Breast epithelium (tissue), 4 donors: ENCODE measurements at places on chromosomes 1 and 21. TPM values are rescaled to one million over a fixed set of nuclear protein-coding genes. Genes with fewer than 3 reads are reported as not detected.

DNA sequence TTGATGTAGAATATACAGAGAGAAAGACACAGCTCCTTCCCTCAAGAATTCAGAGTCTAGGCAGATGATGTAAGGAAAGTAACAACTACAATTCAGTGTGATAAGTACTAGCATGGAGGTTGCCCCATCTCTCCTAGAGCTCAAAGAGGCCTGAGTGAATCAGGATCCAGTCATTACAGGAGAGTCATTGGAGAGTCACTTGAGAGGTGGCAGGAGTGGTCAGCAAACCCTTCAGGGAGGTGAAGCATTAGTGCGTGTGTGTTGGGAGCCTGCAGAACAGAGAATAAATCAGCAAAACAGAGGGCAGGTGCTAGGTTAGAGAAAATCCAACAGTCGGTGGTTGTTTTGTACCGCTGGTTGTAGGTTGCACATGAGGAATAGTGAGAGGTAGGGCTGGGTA, 46.1 kb downstream of the GRIK1 start:
- no peak overlapping the region for H3K4me3 ChIP-seq
- no peak for DNase-seq
- no peaks in the 10 kb centered on the region for H3K36me3 ChIP-seq
- H3K4me1 ChIP-seq, result no peaks in the 10 kb centered on the region
- H3K27ac ChIP-seq, result no peak overlapping the region
- H3K27me3 ChIP-seq, result no peaks in the 10 kb centered on the region

GRCh38 chr1:76494807-76495206, 372.5 kb upstream of the ST6GALNAC5 start:
- H3K36me3 ChIP-seq, result no peaks in the 10 kb centered on the region
- H3K4me3 ChIP-seq, result no peak overlapping the region
- no peaks in the 10 kb centered on the region for H3K27me3 ChIP-seq

DNA sequence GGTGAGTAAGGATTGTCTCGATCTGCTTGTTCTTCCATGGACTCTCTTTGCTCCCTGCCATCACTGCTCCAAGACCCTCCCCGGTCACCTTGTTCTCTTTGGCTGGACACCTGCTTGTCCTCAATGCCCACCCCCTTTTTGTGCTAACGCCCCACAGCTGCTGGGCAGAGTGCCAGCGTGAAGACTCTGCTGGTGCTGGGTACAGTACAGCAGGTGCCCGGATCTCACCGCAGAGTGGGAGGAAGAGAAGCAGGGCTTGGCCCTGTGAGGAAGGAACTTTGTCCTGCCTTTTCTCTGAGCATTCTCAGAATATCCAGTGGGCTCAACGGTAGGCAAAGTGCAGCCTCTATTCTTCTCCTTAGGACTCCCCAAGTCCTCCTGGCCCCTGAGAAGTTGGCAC, 90.1 kb downstream of the PLXNA2 start:
- no peak overlapping the region for H3K27ac ChIP-seq
- no peak overlapping the region for H3K4me3 ChIP-seq
- no peaks in the 10 kb centered on the region for H3K27me3 ChIP-seq
- H3K4me1 ChIP-seq, result no peaks in the 10 kb centered on the region
- no peak for DNase-seq

The ATP5IF1 gene
- 147 TPM for total RNA-seq

The LYST gene
- 63.3 TPM for total RNA-seq

- H3K4me3 ChIP-seq, result no peak overlapping the region
- no peaks in the 10 kb centered on the region for H3K36me3 ChIP-seq
- H3K4me1 ChIP-seq, result no peaks in the 10 kb centered on the region
- DNase-seq, result no peak
- H3K27ac ChIP-seq, result no peak overlapping the region
- no peaks in the 10 kb centered on the region for H3K27me3 ChIP-seq
Observed at GRCh38 chr1:219988387-219988786, 57.9 kb downstream of the EPRS1 start.

The TTC13 gene
- total RNA-seq, result 20.5 TPM

The DISP1 gene
- total RNA-seq, result 17.1 TPM

- H3K27me3 ChIP-seq, result no peaks in the 10 kb centered on the region
- no peaks in the 10 kb centered on the region for H3K36me3 ChIP-seq
- H3K27ac ChIP-seq, result no peak overlapping the region
- no peak for DNase-seq
Observed at GRCh38 chr1:175822580-175822979, 79.2 kb upstream of the TNR start.

- H3K27ac ChIP-seq, result peak overlapping the region; percentile 90
- no peaks in the 10 kb centered on the region for H3K27me3 ChIP-seq
- H3K4me3 ChIP-seq, result peak overlapping the region; percentile 20
- no peaks in the 10 kb centered on the region for H3K4me1 ChIP-seq
- DNase-seq, result peak; percentile 73
- H3K36me3 ChIP-seq, result no peaks in the 10 kb centered on the region
Observed at GRCh38 chr1:85297855-85298629, 21.6 kb upstream of the BCL10 start.

GRCh38 chr1:44707959-44708831, 22.8 kb downstream of the RNU5D-1 start:
- H3K36me3 ChIP-seq, result no peaks in the 10 kb centered on the region
- no peaks in the 10 kb centered on the region for H3K4me1 ChIP-seq
- H3K27me3 ChIP-seq, result no peaks in the 10 kb centered on the region
- DNase-seq, result no peak

GRCh38 chr1:201937624-201938213, 8.6 kb downstream of the LMOD1 start:
- H3K4me3 ChIP-seq, result no peak overlapping the region
- H3K36me3 ChIP-seq, result no peaks in the 10 kb centered on the region
- H3K27ac ChIP-seq, result peak overlapping the region; percentile 77
- DNase-seq, result no peak
- no peaks in the 10 kb centered on the region for H3K4me1 ChIP-seq

DNA sequence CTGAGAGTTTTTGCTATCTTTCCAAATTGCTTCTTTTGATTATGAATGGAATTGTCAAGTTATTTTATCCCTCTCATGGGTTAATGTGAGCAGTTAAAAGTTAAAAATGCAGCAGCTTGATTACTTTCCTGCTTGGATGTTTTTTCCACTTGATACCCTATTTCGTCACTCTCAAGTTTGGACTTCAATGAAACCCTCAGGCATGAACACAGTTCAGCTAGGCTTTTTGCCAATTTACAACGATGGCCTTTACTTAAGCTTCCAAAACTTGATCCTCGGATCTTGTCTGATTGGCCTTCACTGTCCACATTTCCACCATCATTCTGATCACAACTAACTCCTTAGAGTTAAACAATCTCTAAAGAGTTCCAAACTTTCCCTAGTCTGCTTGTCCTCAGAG, 752.4 kb upstream of the PRMT6 start:
- H3K36me3 ChIP-seq, result no peaks in the 10 kb centered on the region
- H3K27me3 ChIP-seq, result no peaks in the 10 kb centered on the region
- DNase-seq, result no peak
- no peak overlapping the region for H3K4me3 ChIP-seq

DNA sequence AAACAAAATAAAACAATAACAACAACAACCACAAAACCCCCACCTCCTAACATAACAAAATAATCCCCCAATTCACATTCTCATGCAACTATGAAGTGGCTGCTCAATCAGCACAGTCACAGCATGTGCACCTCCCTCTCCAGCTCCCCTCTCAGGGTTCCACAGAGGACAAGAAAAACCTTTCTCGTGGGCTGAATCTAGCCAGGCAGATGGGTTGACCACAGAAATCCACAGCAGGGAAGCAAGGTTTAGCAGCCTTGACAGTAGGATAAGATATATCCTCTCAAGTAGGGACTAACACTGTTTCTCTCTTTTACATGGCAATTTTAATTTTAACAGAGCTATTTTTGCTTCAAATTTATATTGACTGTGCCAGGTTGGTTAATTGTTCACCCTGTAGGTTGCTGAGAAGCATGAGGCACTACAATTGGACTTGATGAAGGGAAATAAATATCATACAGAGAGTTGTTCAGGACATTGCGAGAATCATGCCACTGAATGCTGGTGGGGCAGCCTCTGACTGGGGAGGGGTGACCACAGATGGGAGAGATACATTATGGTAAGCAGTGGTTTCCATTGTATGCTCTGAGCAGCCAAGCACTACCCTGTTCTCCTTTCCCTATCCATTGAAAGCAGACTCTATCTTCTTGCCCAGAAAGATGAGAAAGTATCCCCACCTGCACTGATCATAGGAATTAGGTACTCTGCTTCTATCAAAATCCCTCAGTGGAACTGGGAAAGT, 535.1 kb downstream of the DPYD start:
- DNase-seq, result no peak
- H3K36me3 ChIP-seq, result no peaks in the 10 kb centered on the region
- no peak overlapping the region for H3K4me3 ChIP-seq
- H3K27ac ChIP-seq, result no peak overlapping the region

The TINAGL1 gene
- 85.9 TPM for total RNA-seq

- H3K4me3 ChIP-seq, result no peak overlapping the region
- DNase-seq, result no peak
- no peak overlapping the region for H3K27ac ChIP-seq
- no peaks in the 10 kb centered on the region for H3K4me1 ChIP-seq
- H3K27me3 ChIP-seq, result no peaks in the 10 kb centered on the region
- no peaks in the 10 kb centered on the region for H3K36me3 ChIP-seq
Observed at GRCh38 chr1:24275510-24275909, 43.6 kb upstream of the GRHL3 start.

DNA sequence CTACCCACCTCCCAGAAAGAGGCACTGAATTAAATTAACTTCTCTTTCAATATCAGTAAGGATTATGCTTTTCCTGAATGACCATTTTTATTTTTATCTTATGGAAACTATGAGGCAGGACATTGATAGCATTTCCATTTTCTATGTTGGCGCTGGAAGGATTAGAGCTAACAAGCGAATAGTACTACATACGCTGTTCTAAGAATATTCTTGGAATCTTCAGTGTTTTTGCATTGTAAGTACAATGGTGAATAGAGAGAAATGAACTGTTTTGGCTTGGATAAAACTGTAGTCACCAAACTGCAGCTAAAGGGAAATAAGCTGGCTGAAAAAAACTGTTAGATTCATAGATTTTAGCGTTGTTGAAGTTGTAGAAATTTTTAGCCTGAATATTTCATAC, 779.0 kb upstream of the ADGRL4 start:
- no peak overlapping the region for H3K4me3 ChIP-seq
- H3K36me3 ChIP-seq, result no peaks in the 10 kb centered on the region
- no peak for DNase-seq

DNA sequence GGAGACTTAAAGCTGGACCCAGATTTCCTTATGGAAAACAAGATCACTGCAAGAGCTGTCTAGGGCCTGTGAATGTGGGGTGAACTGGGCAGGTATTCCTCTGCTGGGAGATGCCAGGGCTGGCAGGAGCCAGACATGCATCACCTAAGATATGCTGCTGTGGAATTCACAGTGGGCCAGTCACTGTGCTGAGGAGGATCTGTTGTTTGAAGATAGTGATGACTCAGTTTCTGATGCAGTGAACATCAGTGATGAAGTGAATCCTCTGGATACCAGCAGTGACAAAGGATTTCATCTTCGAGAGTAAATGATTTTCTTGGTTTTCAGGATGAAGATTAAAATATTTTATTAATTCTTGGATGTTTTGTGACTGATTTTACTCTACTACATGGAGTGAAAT, 29.9 kb upstream of the CAMSAP2 start:
- H3K27ac ChIP-seq, result no peak overlapping the region
- no peaks in the 10 kb centered on the region for H3K36me3 ChIP-seq
- DNase-seq, result no peak

- H3K27ac ChIP-seq, result no peak overlapping the region
- no peaks in the 10 kb centered on the region for H3K36me3 ChIP-seq
- H3K27me3 ChIP-seq, result no peaks in the 10 kb centered on the region
- no peaks in the 10 kb centered on the region for H3K4me1 ChIP-seq
Observed at GRCh38 chr1:29211086-29212030, 19.4 kb downstream of the MECR start.

The ELOA gene
- total RNA-seq, result 61.9 TPM

- H3K4me1 ChIP-seq, result no peaks in the 10 kb centered on the region
- H3K36me3 ChIP-seq, result no peaks in the 10 kb centered on the region
- DNase-seq, result no peak
- H3K27me3 ChIP-seq, result no peaks in the 10 kb centered on the region
- no peak overlapping the region for H3K4me3 ChIP-seq
- H3K27ac ChIP-seq, result no peak overlapping the region
Observed at GRCh38 chr1:228205526-228206436, 2.1 kb upstream of the OBSCN start.

DNA sequence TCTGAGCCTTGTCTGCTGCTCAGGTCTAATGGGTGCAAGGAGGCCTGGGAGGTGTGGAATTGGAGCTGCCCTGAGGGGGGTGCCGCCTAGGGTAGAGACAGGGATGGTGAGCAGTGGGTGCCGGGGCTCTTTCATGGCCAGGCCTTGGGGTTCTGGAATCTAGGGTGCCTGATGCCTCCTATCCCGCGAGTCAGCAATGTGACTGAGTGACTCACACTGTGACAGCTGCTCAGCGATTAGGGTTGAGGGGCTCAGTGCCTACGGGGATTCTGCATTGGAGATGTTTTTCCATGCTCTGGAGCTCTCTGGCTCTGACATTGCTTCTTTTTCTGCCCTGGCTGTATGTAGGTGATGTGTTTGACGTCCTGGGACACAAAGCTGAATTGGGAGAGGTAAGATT, 16.8 kb downstream of the ATP8B2 start:
- H3K4me1 ChIP-seq, result no peaks in the 10 kb centered on the region
- H3K36me3 ChIP-seq, result no peaks in the 10 kb centered on the region
- H3K4me3 ChIP-seq, result no peak overlapping the region

DNA sequence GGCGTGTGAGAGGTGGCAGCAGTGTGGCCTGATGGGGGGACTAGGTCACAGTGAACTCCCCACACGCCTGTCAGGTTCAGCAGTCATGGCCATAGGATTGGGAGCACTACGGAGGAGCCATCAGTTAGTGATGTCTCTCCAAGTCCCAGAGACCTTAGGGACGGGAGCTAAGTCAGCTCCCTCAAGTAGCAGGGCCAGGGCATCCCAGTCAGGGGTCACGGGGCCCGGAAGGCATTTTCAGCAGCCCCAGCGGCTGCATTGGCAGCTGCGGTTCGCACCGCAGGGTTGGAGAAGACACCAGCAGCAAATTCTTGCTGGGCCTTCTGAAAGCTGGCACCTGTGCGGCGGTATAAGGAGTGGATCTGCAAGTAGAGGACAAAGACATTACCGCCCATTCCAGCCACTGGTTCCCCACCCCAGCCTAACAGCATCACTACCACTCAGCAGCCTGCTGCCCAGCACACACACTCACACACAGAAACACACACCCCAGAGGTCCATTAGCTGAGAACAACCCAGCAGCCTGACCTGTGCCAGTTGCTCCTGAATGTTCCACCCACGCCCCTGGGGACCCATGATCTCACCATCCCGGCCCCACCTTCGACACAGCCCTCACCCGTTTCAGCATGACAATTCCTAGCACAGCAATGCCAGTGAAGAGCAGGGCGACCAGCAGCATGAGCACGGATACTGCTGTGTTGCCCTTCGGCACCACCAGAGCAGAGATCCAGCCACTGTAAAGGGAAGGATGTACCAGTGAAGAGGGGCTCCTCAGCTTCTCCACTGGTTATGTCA, 972 bp upstream of the ENTREP3 start:
- no peak for DNase-seq
- peak overlapping the region; percentile 96 for H3K27ac ChIP-seq
- no peaks in the 10 kb centered on the region for H3K27me3 ChIP-seq
- H3K36me3 ChIP-seq, result peaks cover 4% of the 10 kb centered on the region

The MROH9 gene
- not detected for total RNA-seq
